Activated CD8-positive, alpha-beta T cell treated with anti-CD3 and anti-CD28 coated beads, Interleukin-2, amount 10 ng/mL, durations not matched to agents 7 days and 5 days (primary cell): ENCODE measurements at places on chromosomes 7 and 10. TPM values are rescaled to one million over a fixed set of nuclear protein-coding genes. Genes with fewer than 3 reads are reported as not detected.

GRCh38 chr10:114714281-114714741 lies 56.2 kb upstream of the ABLIM1 start:
- H3K27me3 ChIP-seq = peaks cover 28% of the 10 kb centered on the region
- no peaks in the 10 kb centered on the region for H3K4me1 ChIP-seq
- H3K27ac ChIP-seq = no peak overlapping the region
- no peak overlapping the region for H3K4me3 ChIP-seq
- no peak for DNase-seq
- H3K36me3 ChIP-seq = no peaks in the 10 kb centered on the region

CTAGE8 gene
- total RNA-seq = 2.2 TPM

DNA sequence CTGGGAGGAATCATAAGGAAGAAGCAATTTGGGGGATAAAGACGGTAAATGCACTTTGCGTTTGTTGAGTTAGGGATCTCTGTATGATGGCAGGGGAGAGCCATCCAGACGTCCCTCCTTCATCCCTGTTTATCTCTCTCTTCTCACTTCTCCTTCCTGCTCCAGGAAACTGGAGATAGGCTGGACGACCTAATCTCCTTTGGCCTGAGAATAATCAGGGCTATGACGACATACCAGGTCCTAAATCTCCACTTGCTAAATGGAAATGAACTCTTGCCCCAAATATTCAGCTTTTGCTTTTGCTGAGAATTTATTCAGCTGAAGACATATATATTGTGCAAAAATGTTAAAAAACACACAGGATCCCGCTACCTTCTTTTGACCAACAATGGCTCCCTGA lies 182.9 kb upstream of the INHBA start:
- H3K4me3 ChIP-seq = no peak overlapping the region
- H3K27ac ChIP-seq = no peak overlapping the region
- H3K27me3 ChIP-seq = no peaks in the 10 kb centered on the region
- DNase-seq = no peak
- peaks cover 37% of the 10 kb centered on the region for H3K4me1 ChIP-seq

CPXM2 gene
- total RNA-seq = not detected

GRCh38 chr7:137818036-137818435 lies 28.7 kb downstream of the DGKI start:
- H3K27ac ChIP-seq = no peak overlapping the region
- no peaks in the 10 kb centered on the region for H3K36me3 ChIP-seq
- DNase-seq = no peak
- H3K4me1 ChIP-seq = no peaks in the 10 kb centered on the region

SVOPL gene
- total RNA-seq = 3.5 TPM

- no peaks in the 10 kb centered on the region for H3K36me3 ChIP-seq
- H3K4me1 ChIP-seq = no peaks in the 10 kb centered on the region
- no peak overlapping the region for H3K27ac ChIP-seq
- H3K4me3 ChIP-seq = no peak overlapping the region
- H3K27me3 ChIP-seq = no peaks in the 10 kb centered on the region
- DNase-seq = no peak
Measured at GRCh38 chr7:81051811-81052413, 133.1 kb upstream of the SEMA3C start.
